ENCODE measurements at places on chromosomes 6 and 20.

- H3K4me1 ChIP-seq: peaks cover 2% of the 10 kb centered on the region
- no peaks in the 10 kb centered on the region for H3K36me3 ChIP-seq
- no peak overlapping the region for H3K4me3 ChIP-seq
- DNase-seq: no peak
- H3K27ac ChIP-seq: no peak overlapping the region
- H3K27me3 ChIP-seq: peaks cover 10% of the 10 kb centered on the region
Observed at GRCh38 chr6:140079328-140079727, 704.9 kb upstream of the CITED2 start.

GRCh38 chr6:34152806-34153520 is 7.1 kb upstream of the GRM4 start:
- H3K4me3 ChIP-seq: peak overlapping the region; percentile 7
- peaks cover 8% of the 10 kb centered on the region for H3K36me3 ChIP-seq

DNA sequence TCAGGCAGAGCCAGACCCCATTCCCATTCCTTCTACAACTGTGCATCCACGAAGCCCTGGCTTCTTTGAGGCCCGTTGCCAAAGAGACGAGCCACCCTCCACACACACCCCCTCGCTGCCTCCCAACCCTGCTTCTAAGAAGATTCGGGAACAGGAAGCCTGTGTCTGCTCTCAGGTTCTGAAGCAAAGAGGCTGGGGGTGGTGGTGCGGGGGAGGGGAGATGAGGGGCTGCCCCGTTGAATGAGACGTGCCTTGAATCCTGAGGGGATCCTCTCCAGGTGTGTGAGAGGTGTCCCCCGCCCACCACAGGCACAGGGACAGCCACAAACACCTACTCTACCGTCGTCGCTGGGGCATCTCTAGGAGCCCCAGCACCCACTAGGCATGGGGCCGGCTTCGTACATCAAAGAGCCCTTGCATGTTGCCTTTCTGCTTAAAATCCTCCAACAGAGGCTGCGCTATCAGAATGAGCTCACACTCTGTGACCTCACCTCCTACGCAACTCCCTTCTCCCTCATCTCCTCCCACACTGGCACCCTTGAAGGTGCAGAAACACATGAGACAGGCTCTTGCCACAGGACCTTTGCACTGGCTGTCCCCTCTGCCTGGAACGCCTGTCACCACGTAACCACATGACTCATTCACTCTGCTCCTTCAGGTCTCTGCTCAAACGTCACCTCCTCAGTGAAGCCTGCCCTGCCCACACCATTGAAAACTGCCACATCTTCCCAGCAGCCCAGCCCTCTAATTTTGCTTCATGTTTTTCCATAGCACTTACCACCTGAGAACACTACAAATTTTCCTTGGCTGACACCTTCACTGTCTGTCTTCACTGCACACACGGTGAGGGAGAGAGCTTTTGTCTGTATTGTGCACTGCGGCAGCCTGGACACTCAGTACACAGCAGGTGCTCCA is 58.5 kb downstream of the PREX1 start:
- peaks cover 67% of the 10 kb centered on the region for H3K4me1 ChIP-seq
- peak overlapping the region; percentile 99 for H3K27ac ChIP-seq
- H3K4me3 ChIP-seq: peak overlapping the region; percentile 72
- peak; percentile 76 for DNase-seq

DNA sequence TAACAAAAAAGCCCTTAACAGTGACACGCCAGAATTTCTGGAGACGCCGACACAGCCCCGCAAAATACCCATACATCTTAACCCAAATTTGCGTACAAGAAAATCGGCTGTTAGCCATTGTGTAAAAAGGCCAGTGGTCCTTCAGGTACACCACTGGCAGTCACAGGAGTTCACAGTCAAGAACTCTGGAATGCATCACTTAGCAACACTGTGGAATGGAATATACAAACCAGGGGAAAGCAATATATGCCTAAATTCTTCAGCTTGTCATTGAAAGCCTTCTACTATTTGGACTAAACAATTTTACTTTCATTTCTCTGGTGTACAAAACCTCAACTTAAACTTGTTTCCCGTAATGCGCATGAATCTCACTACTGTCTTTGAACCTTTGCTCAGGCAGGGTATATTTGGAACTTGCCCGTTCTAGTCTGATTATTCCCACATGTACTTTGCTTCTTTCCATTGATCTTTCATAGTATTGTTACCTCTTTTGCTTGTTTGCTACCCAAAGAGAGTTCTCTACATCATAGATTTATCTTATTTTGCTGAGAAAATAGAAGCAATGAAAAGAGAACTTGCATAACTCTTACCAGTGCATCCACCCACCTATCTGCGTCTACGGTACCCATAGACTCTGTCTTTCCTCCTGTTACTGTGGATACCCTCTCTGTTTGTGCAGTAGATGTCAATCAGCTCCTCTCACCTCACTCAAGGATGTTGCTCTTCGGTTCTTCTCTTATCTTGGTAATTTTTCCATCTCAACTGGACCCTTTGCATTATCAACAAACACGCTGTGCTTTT is at the start of gene ARMH2:
Gene ARMH2, minus strand, starts transcription at position 178 of the 801 bp plus-strand sequence. Its CDS starts 60 bp downstream, at position 118.
- peak within 1 kb of the TSS; percentile 66 for H3K27ac ChIP-seq
- no peak for DNase-seq
- peaks cover 17% of the 10 kb centered on the region for H3K4me1 ChIP-seq
- no peaks in the 10 kb centered on the region for H3K27me3 ChIP-seq
- no peak within 1 kb of the TSS for H3K4me3 ChIP-seq

- H3K36me3 ChIP-seq: peaks cover 2% of the 10 kb centered on the region
- no peak for DNase-seq
- H3K27ac ChIP-seq: no peak overlapping the region
Observed at GRCh38 chr20:60073504-60073903, 115.3 kb downstream of the CDH26 start.

GRCh38 chr6:890995-891394 is 198.1 kb upstream of the EXOC2 start:
- peaks cover 2% of the 10 kb centered on the region for H3K4me1 ChIP-seq
- H3K36me3 ChIP-seq: no peaks in the 10 kb centered on the region
- peaks cover 19% of the 10 kb centered on the region for H3K27me3 ChIP-seq
- DNase-seq: no peak

GRCh38 chr20:8664778-8665177 is 404.1 kb upstream of the PLCB4 start:
- H3K4me3 ChIP-seq: no peak overlapping the region
- H3K4me1 ChIP-seq: peaks cover 10% of the 10 kb centered on the region
- H3K27ac ChIP-seq: no peak overlapping the region

- no peaks in the 10 kb centered on the region for H3K27me3 ChIP-seq
- H3K36me3 ChIP-seq: no peaks in the 10 kb centered on the region
- H3K4me1 ChIP-seq: peaks cover 18% of the 10 kb centered on the region
Observed at GRCh38 chr20:1337441-1337840, 8.5 kb upstream of the SDCBP2 start.

DNA sequence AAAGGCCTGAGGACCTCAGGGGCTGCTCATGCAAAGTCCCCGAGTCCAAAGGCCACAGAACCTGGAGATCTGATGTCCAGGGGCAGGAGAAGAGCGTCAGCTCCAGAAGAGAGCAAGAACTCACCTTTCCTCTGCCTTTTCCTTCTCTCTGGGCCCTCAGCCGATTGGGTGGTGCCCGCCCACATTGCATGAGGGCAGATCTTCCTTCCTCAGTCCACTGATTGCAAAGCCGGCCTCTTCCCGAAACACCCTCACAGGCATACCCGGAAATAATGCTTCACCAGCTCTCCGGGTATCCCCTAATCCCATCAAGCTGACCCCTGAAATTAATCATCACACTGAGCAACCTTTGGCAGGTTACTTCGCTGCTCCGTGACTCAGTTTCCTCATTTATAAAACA is 33.4 kb downstream of the SPDEF start:
- no peaks in the 10 kb centered on the region for H3K27me3 ChIP-seq
- DNase-seq: no peak
- H3K4me1 ChIP-seq: peaks cover 2% of the 10 kb centered on the region
- no peak overlapping the region for H3K27ac ChIP-seq

DNA sequence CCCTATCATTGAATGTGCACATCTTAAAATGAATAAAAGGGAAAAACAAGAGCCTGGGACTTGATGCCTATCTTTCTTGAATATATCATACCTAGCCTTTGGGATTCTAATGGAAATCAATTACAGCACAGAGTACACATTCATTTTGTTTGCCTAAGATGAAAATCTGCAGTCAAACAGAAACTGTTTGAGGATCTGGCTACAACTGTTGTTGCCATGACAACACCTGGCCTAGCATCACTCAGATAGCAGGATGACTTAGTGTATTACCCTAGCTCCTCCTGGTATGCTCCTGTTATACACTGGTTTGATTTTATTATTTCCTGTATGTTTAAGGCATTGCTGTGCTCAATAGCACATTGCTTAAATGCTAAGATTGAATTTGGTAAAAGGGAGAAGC is 71.5 kb upstream of the LAMP5 start:
- H3K4me1 ChIP-seq: no peaks in the 10 kb centered on the region
- no peaks in the 10 kb centered on the region for H3K27me3 ChIP-seq
- H3K36me3 ChIP-seq: no peaks in the 10 kb centered on the region
- H3K4me3 ChIP-seq: no peak overlapping the region

DNA sequence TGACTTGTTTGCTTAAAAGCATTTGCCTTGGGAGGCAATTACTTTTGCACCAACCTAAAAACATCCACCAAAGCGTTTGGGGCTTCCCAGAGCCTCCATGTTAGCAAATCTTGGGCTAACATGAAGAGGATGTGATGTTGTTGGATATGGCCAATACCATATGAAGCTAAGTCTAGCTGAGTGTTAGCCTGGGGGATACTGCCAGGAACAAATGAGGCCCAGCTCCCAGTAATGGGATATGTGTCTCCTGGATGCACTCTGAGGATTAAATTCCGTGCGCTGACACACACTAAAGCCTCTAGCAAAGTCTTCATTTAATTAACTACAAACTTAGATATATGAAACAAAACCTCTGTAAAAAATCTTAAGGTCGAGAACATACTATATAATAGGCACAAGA is 35.3 kb upstream of the HBS1L start:
- H3K27me3 ChIP-seq: no peaks in the 10 kb centered on the region
- H3K27ac ChIP-seq: no peak overlapping the region
- H3K4me3 ChIP-seq: no peak overlapping the region

GRCh38 chr6:32709625-32710024 is 31.6 kb upstream of the HLA-DQA2 start:
- DNase-seq: no peak
- H3K36me3 ChIP-seq: no peaks in the 10 kb centered on the region
- no peak overlapping the region for H3K27ac ChIP-seq
- H3K4me1 ChIP-seq: no peaks in the 10 kb centered on the region

- H3K4me3 ChIP-seq: no peak overlapping the region
- peaks cover 2% of the 10 kb centered on the region for H3K36me3 ChIP-seq
- peaks cover 9% of the 10 kb centered on the region for H3K27me3 ChIP-seq
- peaks cover 4% of the 10 kb centered on the region for H3K4me1 ChIP-seq
- no peak overlapping the region for H3K27ac ChIP-seq
Observed at GRCh38 chr20:40814631-40814960, 125.6 kb upstream of the MAFB start.

- H3K27ac ChIP-seq: no peak overlapping the region
- H3K27me3 ChIP-seq: no peaks in the 10 kb centered on the region
- peaks cover 2% of the 10 kb centered on the region for H3K36me3 ChIP-seq
- H3K4me3 ChIP-seq: no peak overlapping the region
- H3K4me1 ChIP-seq: peaks cover 4% of the 10 kb centered on the region
- no peak for DNase-seq
Observed at GRCh38 chr6:44706011-44706410, 318.5 kb downstream of the CDC5L start.

GRCh38 chr20:1754749-1755148 is 97.2 kb upstream of the SIRPG start:
- peaks cover 14% of the 10 kb centered on the region for H3K4me1 ChIP-seq
- H3K27me3 ChIP-seq: no peaks in the 10 kb centered on the region
- H3K4me3 ChIP-seq: no peak overlapping the region
- no peaks in the 10 kb centered on the region for H3K36me3 ChIP-seq

GRCh38 chr20:358891-359555 is 12.1 kb downstream of the NRSN2 start:
- H3K4me1 ChIP-seq: peaks cover 7% of the 10 kb centered on the region
- no peak overlapping the region for H3K27ac ChIP-seq
- DNase-seq: no peak
- H3K4me3 ChIP-seq: no peak overlapping the region
- no peaks in the 10 kb centered on the region for H3K36me3 ChIP-seq
- H3K27me3 ChIP-seq: peaks cover 10% of the 10 kb centered on the region
